D721Med (cell line): ENCODE measurements at places on chromosomes 6 and 20.

GRCh38 chr6:145883263-145883662, 68.7 kb upstream of the FBXO30 start:
- no peak for DNase-seq

- no peak for DNase-seq
These were observed 227.7 kb downstream of the MYLK4 start for GRCh38 chr6:2523061-2523460.

DNA sequence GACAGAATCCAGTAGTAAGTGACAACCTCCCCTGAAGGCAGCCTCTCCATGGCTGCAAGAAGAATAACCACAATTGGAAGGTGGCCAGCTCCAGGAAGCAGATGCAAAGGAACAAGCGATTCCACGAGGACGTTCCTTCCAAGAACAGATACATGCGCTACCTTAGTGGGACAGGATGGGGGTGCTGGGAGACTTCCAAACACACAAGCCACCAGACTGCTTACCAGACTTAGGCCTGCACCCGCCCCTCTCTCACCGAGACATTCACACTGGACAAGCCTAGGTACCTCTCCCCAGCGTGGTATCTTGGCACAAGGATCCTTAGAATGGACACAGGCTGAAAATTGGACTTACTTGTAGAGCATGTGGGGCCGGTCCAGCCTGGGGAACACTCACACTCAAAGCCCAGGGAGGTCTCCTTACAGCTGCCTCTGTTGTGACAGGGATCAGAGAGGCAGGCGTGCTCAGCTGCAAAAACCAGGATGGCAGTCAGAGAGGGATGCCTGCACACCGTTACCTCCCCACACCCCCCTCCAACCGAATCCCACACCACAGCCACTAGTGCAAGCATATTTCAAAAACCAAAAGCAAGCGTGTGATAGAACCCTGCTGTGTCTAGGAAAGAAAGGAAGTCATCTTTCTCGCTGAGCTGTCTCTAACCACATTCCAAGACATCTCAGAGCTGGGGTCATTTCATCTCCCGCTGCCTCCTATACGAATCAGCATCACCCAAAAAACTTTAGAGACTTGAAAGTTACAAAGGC, 22.4 kb downstream of the JAG1 start:
- DNase-seq = no peak

DNA sequence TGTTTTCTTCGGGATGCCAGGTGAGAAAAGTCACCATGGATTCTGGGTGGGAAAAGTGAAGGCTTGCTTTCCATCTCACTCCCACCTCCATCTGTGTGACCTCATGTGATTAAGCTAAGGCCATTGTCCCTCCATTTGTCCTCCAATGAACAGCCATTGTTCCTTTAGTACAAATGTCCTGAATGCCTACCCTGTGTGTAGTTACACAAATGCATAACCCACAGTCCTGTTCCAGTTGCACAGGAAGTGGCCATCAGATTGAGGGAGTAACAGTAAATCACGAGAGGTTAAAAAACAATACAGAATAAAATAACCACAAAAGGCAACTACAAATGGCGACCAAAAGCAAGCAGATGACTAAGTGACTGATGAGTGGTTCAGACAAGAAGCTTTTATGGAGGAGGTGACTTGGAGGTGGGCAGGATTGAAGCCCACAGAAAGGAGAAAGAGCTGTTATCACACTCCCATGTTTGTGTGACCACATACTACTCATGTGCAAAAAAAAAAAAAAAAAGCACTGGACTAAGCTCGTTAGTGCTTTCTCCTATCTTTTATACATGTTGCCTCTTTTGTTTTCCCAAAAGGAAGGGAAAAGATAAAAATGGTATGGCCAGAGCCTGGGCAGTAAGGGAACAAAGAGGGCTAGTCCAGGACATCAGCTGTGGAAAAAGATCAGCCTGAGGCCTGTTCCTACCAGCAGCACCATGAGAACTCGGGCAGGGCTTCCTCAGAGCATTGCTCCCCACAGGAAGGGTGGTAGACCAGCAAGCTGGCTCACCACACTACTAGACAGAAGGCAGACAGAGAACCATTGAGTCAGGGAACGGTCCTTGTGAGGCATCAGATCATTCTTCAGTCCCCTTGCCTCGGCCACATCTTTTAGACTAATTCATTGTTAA, 111.0 kb downstream of the TFAP2A start:
- no peak for DNase-seq

- DNase-seq = no peak
These were observed 39.0 kb downstream of the STX11 start for GRCh38 chr6:144189351-144189750.

- DNase-seq = no peak
These were observed 9.9 kb downstream of the CYP21A2 start for GRCh38 chr6:32047855-32048766.

GRCh38 chr20:1450926-1451491, 15.6 kb downstream of the NSFL1C start:
- no peak for DNase-seq

GRCh38 chr6:14431385-14432330, 314.1 kb downstream of the CD83 start:
- DNase-seq = no peak

GRCh38 chr20:19473922-19474286, 261.5 kb downstream of the SLC24A3 start:
- DNase-seq = no peak

GRCh38 chr20:9742821-9743220, 96.1 kb downstream of the PAK5 start:
- no peak for DNase-seq

DNA sequence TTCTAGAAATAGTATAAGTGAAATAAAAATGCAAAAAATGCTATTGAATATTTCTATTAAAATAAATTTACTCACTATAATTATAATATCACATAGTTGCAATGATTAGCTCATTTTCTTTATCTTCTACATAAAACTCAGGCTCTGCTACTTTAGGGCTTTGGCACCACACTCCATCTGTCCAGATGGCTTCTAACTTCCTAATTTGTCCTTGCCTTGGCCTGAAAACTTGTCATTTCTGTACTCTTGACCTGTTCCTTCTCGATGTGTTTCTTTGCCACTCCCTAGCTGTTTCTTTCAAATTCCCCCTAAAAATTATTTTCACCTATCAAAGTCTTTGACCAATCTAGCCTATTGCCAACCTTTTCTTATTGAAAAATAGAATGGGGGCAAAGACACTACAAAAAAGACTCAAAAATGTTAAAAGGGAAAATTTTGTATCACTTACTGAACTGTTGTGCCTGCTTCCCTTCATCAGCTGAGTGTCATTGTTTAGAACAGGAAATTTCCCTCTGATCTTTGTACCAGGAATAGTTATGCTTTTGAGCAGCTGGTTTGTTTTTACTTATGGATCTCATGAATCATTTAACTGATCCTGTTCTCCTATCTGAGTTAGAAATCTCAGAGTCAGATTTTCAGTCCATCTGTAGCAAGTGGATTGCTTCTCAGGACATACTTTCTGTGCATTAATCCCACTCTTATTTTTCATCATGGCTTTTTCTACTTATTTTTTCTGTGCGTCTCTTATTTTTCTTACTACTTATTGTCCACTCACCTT, 279.2 kb upstream of the CNR1 start:
- DNase-seq = no peak

GRCh38 chr6:41039060-41039998, at the start of gene UNC5CL:
Gene UNC5CL, minus strand, starts transcription at chr6:41039221. Its CDS starts 4,147 bp downstream, at chr6:41035074.
- no peak for DNase-seq

DNA sequence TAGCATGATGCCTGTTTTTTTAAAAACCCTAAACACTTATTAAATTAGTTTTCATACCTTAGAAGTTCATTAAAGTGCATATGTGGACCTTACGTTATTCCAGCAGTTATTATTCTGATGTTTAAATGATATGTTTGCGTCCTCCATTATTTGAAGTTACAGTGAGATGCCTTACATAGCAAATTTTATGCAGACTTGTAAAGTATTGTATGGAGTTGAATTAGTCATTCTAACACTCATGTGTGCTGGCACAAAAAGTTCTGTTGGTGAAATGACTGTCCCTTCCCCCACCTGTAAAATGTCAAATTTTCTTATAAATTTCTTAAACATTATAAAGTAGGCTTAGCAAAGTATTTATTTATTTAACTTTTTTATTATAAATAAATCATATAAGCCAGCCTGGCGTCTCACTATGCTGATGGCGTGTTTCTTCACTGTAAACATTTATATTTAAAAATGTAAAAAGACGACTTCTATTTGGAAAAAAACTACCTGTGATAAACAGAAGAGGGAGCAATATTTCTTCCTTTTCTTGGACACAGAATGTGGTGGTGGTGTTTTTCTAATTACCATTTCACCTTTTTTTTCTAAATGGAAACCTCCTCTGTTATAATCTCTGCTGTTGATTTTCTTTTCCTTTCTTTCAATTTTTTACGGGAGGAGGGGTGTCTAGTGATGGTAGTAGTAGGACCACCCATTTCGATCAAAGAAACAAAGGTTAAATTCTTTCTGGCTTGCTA, 155.4 kb downstream of the RFPL4B start:
- no peak for DNase-seq

DNA sequence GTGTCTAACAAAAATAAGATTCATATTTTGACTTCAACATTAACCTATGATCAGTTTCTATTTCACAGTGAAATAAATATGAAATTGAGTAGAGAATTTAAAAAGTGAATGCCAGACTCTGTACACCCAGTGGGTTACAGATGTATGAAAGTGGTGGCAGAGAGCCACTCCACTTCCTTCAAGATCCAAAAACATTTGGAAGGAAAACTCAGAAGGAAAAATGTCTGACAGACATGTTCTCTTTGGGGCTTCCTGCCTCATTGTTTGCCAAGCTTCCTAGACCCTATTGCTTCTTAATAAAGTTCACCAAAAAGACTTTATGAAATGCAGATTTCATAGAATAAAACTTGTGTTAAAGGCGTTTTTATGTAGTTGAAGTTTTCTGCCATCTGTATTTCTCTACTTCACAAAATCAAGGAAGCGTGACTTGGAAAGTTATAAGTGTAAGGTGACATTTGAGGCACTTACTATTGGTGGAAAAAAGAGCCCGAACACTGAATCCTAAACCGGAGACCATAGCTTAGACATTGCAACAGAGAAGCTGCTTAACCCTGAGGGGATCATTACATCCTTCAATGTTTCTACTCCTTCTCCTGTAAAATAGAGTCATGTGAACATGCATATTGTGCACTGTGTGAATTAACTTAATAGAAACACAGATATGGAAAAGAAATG, 12.8 kb downstream of the HMGCLL1 start:
- DNase-seq = no peak

DNA sequence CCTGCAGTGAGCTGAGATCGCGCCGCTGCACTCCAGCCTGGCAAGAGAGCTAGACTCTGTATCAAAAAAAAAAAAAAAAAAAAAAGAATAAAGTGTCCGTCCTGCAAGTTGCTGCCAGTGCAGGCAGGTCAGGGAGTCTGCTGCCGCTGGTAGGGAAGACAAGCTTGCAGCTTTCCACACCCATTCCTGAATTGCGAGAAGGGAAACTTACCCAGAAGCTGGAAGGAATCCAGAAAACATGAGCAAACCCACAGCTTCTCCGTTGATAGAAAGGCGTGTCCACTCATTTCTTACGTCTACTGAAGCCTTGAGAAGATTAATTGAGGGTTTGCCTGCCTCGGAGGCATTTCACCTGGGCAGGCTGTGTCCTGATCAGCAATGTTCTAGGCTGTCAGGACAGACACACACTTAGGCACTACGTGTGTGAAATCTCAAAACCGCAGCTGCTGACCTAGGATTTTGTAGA, 61.6 kb upstream of the DSP start:
- DNase-seq = no peak
